Fibroblast of the conjunctiva (primary cell): ENCODE measurements at places on chromosomes 5 and 9.
A peak's percentile ranks its signal among the peaks of the same experiment; 100 is the strongest.

GRCh38 chr5:6256901-6257300 lies 121.4 kb downstream of the MED10 start:
- no peak for DNase-seq

GRCh38 chr9:119934497-119934896 lies 565.3 kb upstream of the BRINP1 start:
- no peak for DNase-seq

- no peak for DNase-seq
These were observed 178.1 kb downstream of the FGF1 start for GRCh38 chr5:142507531-142508372.

- DNase-seq, result no peak
These were observed 6.5 kb downstream of the ADAMTS13 start for GRCh38 chr9:133428617-133429101.

DNA sequence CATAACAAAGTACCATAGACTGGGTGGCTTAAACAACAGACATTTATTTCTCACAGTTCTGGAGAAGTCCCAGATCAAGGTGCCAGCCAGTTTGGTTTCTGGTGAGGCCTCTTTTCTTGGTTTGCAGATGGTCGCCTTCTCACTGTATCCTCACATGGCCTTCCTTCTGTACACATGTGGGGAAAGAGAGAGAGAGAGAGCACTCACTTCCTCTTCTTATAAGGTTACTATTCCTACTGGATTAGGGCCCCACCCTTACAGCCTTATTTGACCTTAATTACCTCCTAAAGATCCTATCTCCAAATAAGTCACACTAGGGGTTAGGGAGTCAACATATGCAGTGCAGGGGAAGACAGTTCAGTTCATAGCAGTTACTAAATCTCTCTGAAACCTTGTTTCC lies 205.6 kb upstream of the GDNF start:
- no peak for DNase-seq

- DNase-seq, result no peak
These were observed 60.9 kb downstream of the NNT start for GRCh38 chr5:43663916-43664315.

- DNase-seq, result no peak
These were observed 119.4 kb downstream of the CEP120 start for GRCh38 chr5:123303802-123304201.

- DNase-seq, result no peak
These were observed 41.2 kb downstream of the FREM1 start for GRCh38 chr9:14868772-14869583.

GRCh38 chr9:108339251-108339650 lies 516.5 kb downstream of the ACTL7B start:
- DNase-seq, result no peak

DNA sequence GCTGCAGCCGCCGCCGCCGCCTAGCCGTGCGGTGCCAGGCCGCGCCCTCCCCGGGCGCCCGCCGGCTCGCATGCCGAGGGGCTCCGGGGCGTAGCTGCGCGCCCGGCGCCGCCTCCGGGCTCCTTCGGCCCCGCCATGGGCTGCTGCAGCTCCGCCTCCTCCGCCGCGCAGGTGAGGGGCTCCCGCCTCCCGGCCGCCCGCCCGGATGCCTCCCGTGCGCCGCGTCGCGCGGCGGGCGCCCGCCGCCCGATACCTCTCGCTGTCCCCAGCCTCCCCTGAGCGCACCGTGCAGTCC lies 230 bp downstream of the SLC44A1 start:
- no peak for DNase-seq

DNA sequence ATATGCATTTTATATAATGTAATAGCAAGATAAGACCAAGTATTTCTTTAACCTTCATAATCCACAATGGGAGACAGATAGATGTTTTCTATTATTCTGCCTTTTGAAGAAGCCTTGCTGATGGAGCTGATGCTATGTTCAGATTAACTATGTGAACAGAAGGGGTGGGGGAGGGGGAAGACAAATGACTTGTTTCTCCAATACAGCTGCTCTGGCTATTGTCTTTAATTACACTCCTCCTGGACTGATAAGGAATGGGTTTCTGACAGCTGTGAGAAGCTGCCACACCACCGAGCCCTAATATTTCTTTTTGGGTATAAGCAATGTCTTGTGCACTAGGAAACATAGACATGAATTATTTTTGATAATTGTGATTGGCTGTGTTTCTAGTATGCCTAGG lies 62.0 kb downstream of the CAVIN4 start:
- no peak for DNase-seq

DNA sequence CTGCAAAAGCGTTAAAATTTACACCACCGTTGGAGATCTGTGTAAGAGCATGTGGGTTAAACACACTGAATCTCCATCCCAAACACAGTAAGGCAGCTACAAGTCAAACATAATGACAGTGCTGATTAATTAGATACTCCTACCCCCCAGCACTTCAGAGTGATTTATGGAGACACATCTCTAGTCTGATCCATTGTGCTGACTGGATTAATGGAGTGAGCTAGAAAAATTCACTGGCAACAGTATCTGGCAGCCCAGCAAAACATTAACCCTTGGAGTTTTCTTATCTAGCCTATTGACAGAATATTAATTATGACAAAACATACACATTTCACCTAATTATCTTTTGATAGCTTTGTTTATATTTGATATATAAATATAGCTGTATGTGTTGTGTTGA lies 188.6 kb upstream of the ISL1 start:
- no peak for DNase-seq

DNA sequence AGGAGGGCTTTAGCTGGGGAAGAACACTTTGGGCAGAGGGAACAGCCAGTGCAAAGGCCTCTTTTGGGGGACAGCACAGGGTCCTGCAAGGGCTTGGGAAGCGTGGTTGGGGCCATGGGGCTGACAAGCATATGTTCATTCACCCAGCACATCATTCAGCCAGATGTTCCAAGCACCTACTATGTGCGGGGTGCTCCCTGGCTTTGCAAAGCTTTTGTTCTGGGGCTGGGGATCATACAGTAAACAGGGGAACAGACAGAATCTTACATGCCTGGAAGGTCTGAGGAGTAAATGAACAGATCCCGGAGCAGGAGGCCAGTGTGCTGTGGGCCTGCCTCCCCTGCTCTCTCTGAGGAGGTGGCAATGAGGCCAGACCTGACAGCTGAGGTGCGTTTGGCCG lies 16.7 kb downstream of the PSD2 start:
- no peak for DNase-seq

- DNase-seq, result no peak
These were observed 88.9 kb upstream of the TBCA start for GRCh38 chr5:77864997-77865396.

GRCh38 chr5:59565551-59565950 lies 328.0 kb downstream of the PDE4D start:
- DNase-seq, result no peak

GRCh38 chr5:138736293-138736692 lies 16.9 kb upstream of the CTNNA1 start:
- no peak for DNase-seq

DNA sequence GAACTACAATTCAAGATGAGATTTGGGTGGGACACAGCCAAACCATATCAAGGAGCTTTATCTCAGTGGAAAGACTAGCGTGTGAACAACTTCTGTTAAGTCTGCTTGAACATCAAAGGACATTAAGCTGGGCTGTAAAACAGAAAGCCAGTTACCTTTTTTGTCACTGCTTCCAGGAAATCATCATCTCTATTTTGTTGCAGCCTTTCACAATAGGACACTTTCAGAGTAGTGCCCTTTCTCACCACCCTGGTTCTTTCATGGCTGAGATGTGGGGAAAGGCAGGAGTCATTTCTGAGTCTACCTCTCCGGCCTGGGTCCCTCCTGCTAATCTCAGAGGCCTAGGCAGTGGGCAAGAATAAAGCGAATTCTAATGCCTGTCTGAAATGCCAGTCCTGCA lies 96.2 kb upstream of the PPP1R2B start:
- no peak for DNase-seq

DNA sequence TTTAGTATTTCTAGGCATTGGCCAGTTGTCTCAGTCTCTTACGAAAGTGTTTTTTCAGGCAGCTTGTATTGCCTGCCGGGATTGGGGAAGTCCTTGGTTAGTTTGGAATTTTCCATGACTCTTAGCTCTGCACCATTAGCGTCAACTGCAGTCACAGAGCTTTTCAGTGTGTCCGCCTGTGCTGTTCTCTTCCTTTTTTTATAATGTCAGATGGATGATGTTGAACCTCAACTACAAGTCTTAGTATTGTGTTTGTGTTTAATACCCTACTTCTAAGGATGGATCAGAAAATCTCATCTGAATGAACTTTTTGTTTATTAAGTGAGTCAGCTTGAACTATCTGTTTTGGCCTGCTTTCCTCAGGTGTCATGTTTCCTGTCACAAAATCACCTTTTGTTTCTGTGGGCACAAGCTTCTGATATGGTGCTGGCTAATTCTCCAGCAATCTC lies 33.1 kb downstream of the ATP6V0E1 start:
- DNase-seq, result peak; percentile 35
